ENCODE measurements at places on chromosomes 2 and 18. TPM values are rescaled to one million over a fixed set of nuclear protein-coding genes. Genes with fewer than 3 reads are reported as not detected.

WNT10A gene
- total RNA-seq = not detected

RBBP8 gene
- total RNA-seq = 27.9 TPM

GRHL1 gene
- total RNA-seq = 0.58 TPM

TXNDC2 gene
- total RNA-seq = under 0.01 TPM

DHRS9 gene
- total RNA-seq = not detected

LONRF2 gene
- total RNA-seq = under 0.01 TPM

SPAG16 gene
- 31.3 TPM for total RNA-seq

SLC40A1 gene
- 73.1 TPM for total RNA-seq

AQP12B gene
- total RNA-seq = not detected

CTAGE1 gene
- total RNA-seq = not detected

CNGA3 gene
- total RNA-seq = 0.17 TPM

ELOA2 gene
- not detected for total RNA-seq

RNU2-63P gene
- total RNA-seq = not detected

EGR4 gene
- 0.83 TPM for total RNA-seq

CAPN14 gene
- total RNA-seq = 0.33 TPM

C2orf81 gene
- 1.5 TPM for total RNA-seq

RFTN2 gene
- 3.6 TPM for total RNA-seq

DOK1 gene
- 27.3 TPM for total RNA-seq
